PC-3 (cell line): ENCODE measurements at places on chromosomes 4 and X.

DNA sequence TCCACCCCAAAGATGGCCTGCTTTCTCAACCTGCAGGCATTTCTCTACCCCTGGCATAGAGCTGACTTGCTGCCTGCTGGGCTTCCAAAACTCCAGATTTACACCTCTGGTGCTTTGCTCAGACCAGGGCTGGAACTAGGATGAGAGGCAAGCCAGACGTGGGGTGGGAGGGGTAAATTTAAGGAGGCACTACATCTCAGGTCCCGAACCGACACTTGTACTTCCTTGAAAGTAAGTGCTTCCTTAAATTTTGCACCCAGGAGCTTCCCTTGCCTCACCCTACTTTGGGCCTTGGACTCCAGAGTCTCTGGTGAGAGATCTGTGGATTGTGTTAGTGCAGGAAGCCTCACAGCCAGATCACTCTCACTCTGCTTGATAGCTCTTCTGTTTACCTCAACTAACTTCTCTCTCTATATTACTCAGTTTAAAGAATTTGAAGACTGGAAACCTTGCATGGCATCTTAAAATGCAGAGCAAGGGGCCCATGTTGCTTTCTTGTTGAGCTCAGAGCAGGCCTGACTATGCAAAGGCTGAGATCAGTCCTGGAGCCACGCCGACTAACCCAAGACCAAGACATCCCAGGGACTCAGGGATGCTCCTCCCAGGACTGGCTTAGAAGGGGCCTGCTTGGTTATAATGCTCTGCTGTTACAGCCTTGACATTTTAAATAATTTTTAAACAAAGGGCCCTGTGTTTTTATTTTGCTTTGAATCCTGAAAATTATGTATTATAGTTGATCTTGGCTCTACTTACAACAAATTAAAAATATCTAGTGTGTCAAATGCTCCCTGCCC lies 145.0 kb upstream of the LEF1 start:
- H3K4me3 ChIP-seq: no peak overlapping the region
- no peaks in the 10 kb centered on the region for H3K36me3 ChIP-seq
- H3K4me1 ChIP-seq: no peaks in the 10 kb centered on the region
- 0 out of 2 replicates have a peak, but pooled peaks cover 3% of the 10 kb centered on the region for H3K27me3 ChIP-seq
- DNase-seq: no peak

- H3K4me1 ChIP-seq: no peaks in the 10 kb centered on the region
- no peak for DNase-seq
- no peak overlapping the region for H3K4me3 ChIP-seq
- no peak overlapping the region for H3K27ac ChIP-seq
Measured at GRCh38 chrX:20313899-20314298, 47.2 kb upstream of the RPS6KA3 start.

- no peaks in the 10 kb centered on the region for H3K27me3 ChIP-seq
Measured at GRCh38 chr4:56655209-56655626, 25.9 kb downstream of the HOPX start.

GRCh38 chrX:134990475-134990800 lies 353 bp upstream of the SMIM10 start:
- H3K27me3 ChIP-seq: no peaks in the 10 kb centered on the region
- H3K4me1 ChIP-seq: no peaks in the 10 kb centered on the region
- no peak overlapping the region for H3K27ac ChIP-seq
- no peak overlapping the region for H3K4me3 ChIP-seq
- H3K36me3 ChIP-seq: no peaks in the 10 kb centered on the region

GRCh38 chr4:132085105-132085504 lies 1064.0 kb upstream of the PCDH10 start:
- H3K27me3 ChIP-seq: no peaks in the 10 kb centered on the region
- H3K4me1 ChIP-seq: no peaks in the 10 kb centered on the region
- no peak overlapping the region for H3K4me3 ChIP-seq

- no peaks in the 10 kb centered on the region for H3K4me1 ChIP-seq
- no peak overlapping the region for H3K4me3 ChIP-seq
- no peaks in the 10 kb centered on the region for H3K27me3 ChIP-seq
- H3K27ac ChIP-seq: no peak overlapping the region
Measured at GRCh38 chr4:11535333-11535732, 106.6 kb upstream of the HS3ST1 start.

DNA sequence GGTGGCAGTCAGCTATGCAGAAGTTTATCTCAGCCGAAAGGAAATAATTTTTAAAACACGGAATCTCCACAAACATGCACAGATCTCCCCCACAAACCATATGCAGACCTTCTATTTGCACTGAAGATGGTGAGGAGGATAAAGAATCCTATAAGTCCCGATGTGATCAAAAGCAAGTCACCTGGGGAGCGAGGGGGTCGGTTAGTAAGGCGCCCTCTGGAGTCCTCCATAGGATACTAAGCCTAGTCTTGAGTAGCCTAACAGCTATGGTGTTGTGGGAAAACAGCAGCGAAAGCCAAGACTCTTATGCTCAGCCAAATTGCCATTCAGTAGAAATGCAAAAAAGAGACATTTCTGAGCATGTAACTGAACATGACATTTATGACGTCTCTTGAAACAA lies 210.9 kb downstream of the FRMPD4 start:
- DNase-seq: no peak
- no peaks in the 10 kb centered on the region for H3K27me3 ChIP-seq
- H3K4me3 ChIP-seq: no peak overlapping the region

DNA sequence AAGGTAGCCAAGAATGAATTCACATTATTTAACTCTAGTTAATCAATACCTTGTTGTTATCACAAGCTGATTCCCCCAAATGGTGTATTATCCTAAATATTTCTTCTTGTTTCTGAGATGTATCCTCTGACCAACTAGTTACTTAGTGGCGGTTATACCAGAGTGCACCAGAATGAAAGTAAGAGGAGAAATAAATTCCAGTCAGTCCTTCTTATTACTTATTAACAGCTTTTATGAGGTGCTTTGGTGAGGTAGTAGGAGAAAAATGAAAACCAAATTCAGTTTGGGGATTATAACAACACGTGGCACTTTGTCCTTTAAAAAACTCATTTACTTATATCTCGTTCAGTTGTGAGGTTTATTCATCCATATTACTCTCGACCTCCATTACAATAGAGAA lies 101.9 kb downstream of the AMMECR1 start:
- no peak overlapping the region for H3K27ac ChIP-seq
- H3K27me3 ChIP-seq: no peaks in the 10 kb centered on the region
- 0 out of 2 replicates have a peak, but pooled peaks cover 3% of the 10 kb centered on the region for H3K36me3 ChIP-seq
